NCI-H2029 treated with DMSO at 0.1 percent for 48 hours (cell line): ENCODE measurements at places on chromosomes 2 and 18.

DNA sequence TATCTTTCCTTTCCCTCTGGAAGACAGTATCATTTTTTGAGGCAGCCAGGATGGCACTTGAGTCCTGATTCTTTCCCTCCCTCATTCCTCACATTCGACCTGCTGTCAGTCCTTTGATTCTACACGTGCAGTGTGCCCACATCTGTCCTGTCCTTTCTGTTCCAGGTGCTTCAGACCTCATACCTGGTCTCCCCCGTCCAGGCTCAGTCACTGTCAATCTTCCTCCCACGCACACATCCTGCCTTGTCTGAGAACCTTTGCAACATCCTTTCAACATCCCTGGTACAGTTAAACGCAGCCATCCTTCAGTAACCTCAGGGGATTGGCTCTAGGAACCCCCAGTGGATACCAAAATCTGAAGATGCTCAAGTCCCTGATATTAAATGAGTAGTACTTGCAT lies 10.1 kb downstream of the BCL2 start:
- DNase-seq, result no peak

- DNase-seq, result no peak
These were observed at the start of gene SCTR for GRCh38 chr2:119523952-119524694. TSS of gene SCTR (minus strand) at chr2:119524483. CDS start at chr2:119524226, 257 bp downstream.

GRCh38 chr2:73981081-73982001 lies 3.4 kb upstream of the TET3 start:
- DNase-seq, result no peak

GRCh38 chr18:33440060-33441043 lies at the start of gene CCDC178:
TSS of gene CCDC178 (minus strand) at chr18:33440721. CDS start at chr18:33412088, 28,633 bp downstream.
- DNase-seq, result no peak

- DNase-seq, result no peak
These were observed 121.2 kb upstream of the SLC35G4 start for GRCh38 chr18:11488175-11488574.

- DNase-seq, result no peak
These were observed 372.6 kb downstream of the RPRM start for GRCh38 chr2:153105829-153106578.

DNA sequence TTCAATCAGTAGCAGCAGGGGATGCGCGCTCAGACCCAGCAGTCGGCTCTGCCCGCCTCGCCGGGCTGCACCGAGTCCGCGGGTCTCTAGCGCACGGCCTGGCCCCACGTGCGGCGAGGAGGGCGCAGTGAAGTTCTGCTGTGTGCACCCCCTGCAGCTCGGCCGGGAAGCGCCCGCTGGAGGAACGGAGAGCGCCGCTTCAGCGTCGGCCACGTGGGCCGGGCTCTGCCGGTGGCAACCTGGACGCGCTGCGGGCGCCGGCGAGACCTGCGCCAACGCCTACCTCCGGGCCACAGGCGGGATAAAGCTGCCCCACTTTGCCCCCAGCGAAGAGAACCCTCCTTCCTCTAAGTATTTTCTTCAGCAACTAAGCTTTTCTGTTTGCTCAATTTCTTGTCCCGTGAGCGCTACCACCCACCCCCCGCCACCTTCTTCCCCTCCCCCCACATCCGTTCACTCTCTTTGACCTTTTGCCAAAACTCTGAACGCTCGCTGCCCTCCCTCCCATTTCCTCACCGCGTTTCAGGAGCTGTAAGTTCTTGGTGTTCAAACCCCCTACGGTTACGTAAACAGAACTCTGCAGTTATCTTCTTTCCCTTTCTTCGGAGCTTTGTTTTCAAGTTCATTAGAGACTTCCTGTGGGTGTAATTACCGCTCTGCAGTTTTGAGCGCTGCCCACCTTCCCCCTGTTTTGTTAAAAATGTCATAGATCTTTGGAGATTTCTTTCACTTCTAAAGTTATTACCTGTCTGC lies 42.6 kb upstream of the EDAR start:
- DNase-seq, result peak; percentile 6

GRCh38 chr2:211454679-211455078 lies 898.3 kb downstream of the CPS1 start:
- no peak for DNase-seq

DNA sequence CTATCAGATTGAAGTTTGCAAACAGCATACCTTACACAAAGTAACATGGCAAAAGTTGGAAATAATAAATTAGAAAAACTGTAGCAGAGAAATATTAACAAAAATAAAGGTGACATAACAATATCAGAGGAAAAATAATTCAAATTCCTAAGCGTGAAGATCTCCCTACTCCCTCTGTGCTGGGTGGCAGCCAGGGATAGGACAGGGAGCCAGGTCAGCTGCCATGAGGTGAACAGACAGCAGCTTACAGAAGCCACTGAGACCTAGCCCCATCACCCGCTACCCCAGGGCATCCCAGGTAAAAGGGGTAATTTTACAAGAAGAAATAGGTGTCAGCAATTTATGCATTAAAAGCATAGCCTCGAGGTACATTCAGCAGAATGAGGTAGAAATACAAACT lies 423.8 kb upstream of the HS6ST1 start:
- DNase-seq, result no peak

DNA sequence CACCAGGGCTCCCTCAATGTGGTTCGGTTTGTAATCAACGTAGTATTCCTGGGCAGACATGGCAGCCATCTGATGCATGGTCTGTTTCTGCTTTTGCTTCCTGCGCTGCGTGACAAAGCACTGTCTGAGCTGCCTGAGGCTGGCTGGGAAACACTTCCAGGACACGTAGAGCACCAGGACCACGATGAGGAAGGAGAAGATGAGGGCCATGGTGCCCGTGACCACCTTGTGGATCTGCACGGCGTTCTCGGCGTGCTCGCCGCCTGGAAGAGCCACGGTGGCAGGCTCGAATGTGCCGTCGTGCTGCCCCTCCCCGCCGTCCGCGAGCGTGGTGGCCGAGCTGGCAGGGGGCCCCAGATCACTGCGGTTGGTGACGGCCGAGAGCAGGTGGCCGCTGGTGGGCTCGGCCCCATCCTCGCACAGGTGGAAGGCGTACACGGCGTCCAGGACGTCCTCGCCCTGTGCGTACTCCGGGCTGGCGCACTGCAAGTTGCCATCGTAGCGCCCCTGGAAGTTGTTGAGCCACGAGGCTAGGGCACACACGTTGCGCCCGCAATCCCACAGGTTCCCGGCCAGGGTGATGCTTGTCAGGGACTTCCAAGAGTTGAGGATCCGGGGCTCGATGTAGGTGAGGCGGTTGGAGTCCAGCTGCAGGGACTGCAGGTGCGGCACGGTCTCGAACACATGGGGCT lies 2.1 kb downstream of the LRRTM1 start:
- DNase-seq, result no peak

GRCh38 chr2:238582159-238582558 lies 155.4 kb downstream of the ASB1 start:
- no peak for DNase-seq

DNA sequence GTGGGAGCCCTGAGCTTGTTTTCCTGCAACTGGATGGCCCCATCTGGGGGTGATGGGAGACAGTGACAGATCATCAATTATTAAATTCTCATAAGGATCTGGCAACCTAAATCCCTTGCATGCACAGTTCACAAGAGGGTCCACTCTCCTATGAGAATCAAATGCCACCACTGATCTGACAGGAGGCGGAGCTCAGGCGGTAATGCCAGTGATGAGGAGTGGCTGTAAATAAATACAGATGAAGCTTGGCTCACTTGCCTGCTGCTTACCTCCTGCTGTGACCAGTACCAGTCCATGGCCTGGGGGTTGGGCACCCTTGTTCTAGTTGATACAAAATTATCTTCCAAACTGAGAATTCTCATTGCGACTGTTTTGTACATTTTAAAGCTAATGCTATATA lies 258.6 kb downstream of the CTNNA2 start:
- no peak for DNase-seq

DNA sequence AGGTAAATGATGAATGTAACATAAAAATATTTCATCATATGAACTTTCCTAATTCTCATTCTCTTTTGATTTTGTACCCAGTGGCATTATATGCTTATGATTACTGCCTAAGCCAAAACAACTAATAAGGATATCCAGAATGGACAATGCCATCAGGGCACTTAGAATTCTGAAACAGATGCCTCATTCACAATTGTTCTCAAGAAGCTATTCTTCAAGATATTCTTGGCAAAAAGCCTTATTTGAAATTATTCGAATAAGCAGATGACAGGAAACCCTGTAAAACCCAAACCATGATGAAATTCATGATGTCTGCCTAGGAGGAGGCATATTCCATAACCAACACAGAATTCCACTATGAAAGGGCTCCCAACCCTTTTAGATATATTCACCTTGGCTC lies 353.2 kb upstream of the TRIB2 start:
- no peak for DNase-seq

- no peak for DNase-seq
These were observed 15.3 kb upstream of the MFSD2B start for GRCh38 chr2:23994567-23994966.

GRCh38 chr2:242065426-242065825 lies 195.9 kb downstream of the RTP5 start:
- DNase-seq, result no peak
